Suppressor macrophage treated with lipopolysaccharide for 1 hour (primary cell): ENCODE measurements at places on chromosomes 7 and 10.

DNA sequence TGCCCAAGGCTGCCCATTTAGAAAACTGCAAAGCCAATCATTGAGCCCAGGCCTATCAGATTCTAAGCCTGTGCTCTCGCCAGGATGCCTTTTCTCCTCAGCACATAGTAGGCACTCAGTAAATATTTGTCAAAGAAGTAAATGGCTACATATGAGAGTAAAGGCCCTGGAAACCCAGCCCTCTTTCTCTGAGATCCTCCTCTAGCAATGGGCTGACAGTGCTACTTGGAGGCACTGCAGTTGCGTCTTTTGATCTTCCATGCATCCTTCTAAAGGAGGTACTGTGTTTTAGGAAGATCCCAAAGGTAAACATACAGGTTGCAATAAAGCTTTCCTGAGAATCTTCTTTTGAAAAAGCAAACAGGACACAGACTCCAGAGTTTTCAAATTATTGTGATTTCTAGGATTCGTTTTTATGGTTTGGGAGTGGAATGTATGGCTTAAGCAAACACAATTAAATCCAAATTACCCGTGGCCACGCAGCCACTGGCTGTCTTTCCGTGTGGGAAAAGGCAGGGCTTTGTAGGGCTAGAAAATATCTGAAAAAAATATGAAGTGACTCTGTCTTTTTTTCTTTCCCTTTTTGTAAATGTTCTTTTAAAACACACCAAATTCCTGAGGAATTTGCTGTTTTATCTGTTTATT is 151.3 kb upstream of the BMPER start:
- no peak for DNase-seq

DNA sequence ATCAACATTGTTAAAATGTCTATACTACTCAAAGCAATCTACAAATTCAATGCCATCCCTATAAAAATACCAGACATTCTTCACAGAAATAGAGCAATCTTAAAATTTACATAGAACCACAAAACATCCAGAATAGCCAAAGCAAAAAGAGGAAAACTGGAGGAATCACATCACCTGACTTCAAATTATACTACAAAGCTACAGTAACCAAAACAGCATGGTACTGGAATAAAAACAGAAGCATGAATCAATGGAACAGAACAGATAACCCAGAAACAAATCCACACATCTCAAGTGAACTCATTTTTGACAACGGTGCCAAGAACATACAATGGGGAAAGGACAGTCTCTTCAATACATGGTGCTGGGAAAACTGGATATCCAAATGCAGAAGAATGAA is 87.3 kb upstream of the EGFR start:
- DNase-seq = no peak

GRCh38 chr10:22912763-22913384 is 15.0 kb upstream of the ARMC3 start:
- DNase-seq = no peak

- no peak for DNase-seq
Measured at GRCh38 chr10:11787846-11788245, 35.3 kb upstream of the PROSER2 start.

DNA sequence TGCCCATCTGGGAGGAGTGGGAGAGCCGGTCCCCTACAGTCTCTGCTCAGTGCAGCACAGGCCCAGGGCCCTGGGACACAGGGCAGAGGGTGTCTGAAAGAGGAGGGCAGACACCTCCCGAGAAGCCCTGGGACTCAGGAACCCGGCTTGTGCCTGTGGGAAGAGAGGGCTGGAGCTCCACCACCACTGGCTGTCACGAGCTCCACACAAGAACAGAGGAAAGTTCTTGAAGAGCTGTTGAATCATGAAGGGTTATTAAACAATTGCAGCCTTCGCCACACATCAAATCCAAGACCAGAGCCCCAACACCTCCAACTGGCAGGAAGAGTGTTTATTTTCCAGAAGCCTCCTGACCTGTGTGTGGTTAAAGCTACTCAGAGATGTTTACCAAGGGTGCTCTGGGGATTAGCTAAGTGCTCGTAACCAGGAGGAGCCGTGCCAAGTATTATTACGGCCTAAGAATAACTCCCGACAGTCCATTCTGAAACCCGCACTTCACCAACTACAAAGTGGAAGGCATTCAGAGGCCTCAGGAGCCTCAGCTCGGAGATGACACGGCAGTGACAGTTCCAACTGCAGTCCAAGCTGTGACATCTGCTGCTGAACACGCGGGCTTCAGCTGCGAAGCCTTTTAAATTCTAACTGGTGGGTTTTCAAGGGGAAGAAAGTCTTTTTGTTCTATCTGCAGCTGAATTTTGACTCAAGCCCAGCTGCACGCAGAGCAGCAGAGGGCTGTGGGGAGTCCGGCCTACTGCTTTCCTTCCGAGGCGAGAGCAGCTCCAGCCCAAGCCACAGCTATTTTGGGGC is 75.1 kb downstream of the MAD1L1 start:
- DNase-seq = no peak

DNA sequence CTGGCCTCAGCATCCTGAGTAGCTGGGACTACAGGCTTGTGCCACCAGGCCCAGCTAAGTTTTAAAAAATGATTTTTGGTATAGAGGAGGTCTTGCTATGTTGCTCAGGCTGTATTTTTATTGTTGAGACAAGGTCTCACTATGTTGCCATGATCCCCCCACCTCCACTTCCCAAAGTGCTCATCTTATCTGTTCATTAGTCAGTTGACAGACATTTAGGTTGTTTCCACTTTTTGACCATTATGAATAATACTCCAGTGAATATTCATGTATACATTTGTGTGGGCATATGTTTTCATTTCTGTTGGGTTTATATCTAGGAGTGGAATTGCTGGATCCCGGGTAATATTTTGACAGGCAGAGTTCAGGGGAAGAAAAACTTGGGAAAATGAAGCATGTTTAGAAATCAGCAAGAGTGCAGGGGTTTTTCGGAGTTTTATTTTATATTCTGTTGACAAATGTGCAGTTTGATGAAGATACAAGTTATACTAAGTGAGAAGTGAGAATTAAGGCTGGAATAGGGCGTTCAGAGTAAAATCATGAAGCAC is 2.7 kb upstream of the SCD start:
- peak; percentile 31 for DNase-seq

GRCh38 chr10:102859911-102860310 is 5.9 kb downstream of the BORCS7 start:
- no peak for DNase-seq

DNA sequence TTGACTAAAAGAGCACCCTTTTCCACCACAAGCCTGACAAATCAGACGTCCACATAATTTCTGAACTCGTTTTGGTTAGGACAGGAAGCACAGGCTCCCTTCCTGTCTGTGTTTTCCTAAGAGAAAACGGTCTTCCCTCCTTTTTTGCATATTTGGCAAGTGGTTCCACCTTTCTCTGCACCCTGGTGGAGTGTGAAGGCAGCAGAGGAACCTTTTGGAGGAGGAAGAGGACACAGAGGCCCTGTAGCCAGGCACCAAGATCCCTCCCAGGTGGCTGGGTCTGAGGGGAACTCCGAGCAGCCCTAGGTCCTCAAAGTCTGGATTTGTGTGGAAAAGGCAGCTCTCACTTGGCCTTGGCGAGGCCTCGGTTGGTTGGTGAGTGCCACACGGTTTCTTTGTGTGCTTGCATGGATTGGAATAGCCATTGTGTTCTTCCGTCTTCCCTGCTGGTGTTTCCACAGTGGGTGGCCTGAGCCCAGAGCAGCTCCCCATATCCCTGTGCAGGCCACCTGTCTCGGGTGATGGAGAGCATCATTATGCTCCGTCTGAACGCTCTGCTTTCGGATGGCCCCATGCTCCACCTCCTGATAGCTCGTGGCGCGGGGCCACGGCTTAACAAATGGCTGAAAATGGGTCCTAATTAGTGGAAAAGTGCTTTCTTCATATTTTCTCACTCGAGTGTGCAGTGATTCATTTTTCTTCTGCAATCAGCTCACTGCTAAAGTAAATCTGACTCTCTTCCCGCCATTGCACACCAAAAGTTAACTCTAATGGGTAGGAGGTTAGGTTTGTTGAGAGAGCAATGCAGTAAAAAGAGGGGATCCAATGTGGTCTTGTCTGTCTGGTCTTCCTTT is 4.2 kb downstream of the IKZF1 start:
- DNase-seq = no peak

GRCh38 chr10:117796130-117796745 is 250.5 kb downstream of the RAB11FIP2 start:
- no peak for DNase-seq

DNA sequence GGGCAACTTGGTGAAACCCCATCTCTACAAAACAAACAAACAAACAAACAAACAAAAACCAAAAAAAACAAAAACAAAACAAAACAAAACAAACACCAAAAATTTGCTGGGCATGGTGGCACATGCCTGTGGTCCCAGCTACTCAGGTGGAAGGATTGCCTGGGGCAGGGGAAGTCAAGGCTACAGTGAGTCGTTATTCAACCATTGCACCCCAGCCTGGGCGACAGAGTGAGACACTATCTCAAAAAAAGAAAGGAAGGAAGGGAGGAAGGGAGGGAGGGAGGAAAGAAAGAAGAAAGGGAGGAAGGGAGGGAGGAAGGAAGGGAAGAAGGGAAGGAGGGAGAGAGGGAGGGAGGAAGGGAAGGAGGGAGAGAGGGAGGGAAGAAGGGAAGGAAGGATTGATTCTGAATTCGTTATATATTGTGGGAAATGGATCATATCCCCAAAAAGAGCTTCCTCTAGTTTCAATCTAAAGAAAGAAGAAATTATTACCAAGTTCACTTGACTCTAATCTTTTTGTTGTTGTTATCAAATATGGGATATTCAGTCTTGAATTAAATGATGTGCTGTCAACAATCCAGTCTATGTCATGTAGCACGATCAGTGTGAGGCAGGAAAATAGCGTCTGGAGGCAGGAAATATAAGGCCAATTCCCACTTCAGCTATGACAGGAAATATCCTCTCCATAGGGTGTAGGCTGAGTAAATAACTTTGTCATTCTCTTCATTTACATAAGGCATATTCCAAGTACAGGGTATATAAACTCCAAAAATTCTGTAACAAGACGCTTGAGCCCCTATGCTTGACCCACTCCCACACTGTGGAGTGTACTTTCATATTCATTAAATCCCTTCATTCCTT is 26.2 kb upstream of the TRIM24 start:
- no peak for DNase-seq

- peak; percentile 35 for DNase-seq
Measured at GRCh38 chr10:2985729-2986232, 81.6 kb upstream of the PFKP start.

DNA sequence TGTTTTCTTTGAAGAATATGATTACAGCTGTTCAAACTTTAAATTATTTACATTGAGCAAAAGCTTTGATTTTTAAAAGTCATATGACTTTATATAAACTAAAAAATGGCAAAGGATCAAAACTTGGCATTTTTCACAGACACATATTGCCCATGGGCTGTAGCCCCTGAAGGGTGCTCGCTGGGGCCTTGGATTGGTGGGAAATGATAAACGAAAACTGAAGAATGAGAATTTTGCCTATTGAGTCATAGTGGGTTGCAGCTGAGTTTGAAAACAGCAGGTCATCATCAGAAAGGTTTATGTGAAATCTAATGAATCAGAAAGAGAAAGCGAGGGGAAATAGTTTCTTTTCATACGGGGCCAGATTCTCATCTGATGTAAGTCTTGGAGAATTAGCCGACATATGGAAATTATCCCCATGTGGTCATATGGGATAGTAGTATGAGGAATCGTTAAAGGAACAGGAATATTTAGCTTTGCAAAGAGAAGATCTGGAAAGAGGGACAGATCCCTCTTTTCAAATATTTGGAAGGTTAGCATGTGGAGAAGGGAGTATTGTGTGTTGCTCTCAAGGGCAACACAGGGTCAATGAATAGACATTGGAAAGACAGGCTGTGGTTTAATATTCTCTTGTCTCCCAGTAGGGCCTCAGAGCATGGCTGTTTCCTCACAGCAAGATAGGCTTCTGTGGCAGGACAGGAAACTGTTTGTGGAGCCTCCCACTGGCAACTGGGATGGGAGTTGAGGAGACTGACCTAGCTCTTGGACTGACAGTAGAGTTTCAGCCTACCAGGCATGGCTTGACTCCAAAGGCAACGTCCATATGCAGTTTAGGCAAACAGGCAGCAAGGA is 119.0 kb downstream of the FZD1 start:
- no peak for DNase-seq

GRCh38 chr10:130924138-130924819 is 387.2 kb downstream of the TCERG1L start:
- peak; percentile 20 for DNase-seq

DNA sequence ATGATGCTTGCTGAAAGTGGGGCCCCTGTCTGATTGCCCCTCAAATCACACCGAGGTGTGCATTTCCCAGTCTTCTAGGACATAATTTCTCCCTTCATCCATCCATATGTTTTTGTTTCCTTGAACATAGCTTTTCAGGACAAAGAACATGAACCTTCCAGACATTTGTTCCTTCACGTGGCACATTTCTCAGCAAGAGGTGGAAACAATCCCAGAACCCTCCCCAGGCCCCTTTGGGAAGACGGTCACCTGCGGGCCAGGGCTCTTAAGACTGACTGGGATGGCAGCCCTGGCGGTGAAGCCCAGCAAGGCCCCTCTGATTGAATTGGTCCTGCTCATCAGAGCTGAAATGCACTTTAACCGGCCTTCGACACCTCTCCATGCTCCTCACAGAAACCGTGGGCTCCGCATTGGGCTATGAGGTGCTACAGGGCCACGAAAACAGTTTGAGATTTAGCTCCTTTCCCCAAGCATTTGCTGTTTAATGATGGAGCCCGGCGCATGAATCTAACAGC is 522.5 kb upstream of the DPP6 start:
- DNase-seq = no peak

GRCh38 chr7:82109288-82109687 is 334.3 kb downstream of the CACNA2D1 start:
- no peak for DNase-seq

- DNase-seq = no peak
Measured at GRCh38 chr7:30908681-30909080, 3.0 kb upstream of the AQP1 start.

GRCh38 chr10:121597504-121598262 is 561 bp downstream of the FGFR2 start:
- no peak for DNase-seq

GRCh38 chr7:23419160-23419559 is 51.1 kb downstream of the IGF2BP3 start:
- no peak for DNase-seq

GRCh38 chr10:24383681-24384106 is 174.8 kb downstream of the KIAA1217 start:
- DNase-seq = peak; percentile 79

DNA sequence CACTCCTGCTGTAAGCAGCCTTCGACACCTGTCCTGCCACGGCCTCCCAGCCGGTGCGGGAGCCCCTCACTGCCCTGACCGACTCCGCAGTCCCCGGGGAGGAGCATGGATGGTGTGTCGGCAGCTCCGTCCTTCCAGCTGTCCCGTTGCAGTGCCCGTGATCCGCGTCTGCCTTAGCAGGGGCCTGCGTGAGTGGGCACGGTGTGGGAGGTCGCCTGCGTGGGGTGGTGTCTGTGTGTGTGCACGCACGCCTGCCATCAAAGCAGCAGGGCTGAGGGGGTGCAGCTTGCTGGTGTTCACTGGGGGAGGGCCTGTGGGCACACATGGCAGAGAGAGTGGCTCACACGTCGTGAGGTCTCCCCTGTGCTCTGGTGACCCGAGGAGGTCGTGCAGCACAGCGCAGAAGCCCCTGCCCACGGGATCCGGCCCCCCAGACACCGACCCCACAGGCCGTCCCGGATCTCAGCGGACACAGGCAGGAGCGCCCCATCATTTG is 10.3 kb downstream of the MAFK start:
- no peak for DNase-seq

- DNase-seq = no peak
Measured at GRCh38 chr10:6536102-6536501, 44.0 kb downstream of the PRKCQ start.
